ENCODE measurements at places on chromosomes 7 and 10.

- peaks cover 9% of the 10 kb centered on the region for H3K4me1 ChIP-seq
- no peak overlapping the region for H3K27ac ChIP-seq
- no peak overlapping the region for H3K4me3 ChIP-seq
Measured at GRCh38 chr10:104582602-104582951, 58.5 kb upstream of the SORCS3 start.

- no peaks in the 10 kb centered on the region for H3K4me1 ChIP-seq
- H3K27me3 ChIP-seq = no peaks in the 10 kb centered on the region
- H3K4me3 ChIP-seq = no peak overlapping the region
- H3K36me3 ChIP-seq = no peaks in the 10 kb centered on the region
Measured at GRCh38 chr7:46809886-46810285, 772.0 kb downstream of the TNS3 start.

- peaks cover 71% of the 10 kb centered on the region for H3K36me3 ChIP-seq
- peak; percentile 82 for DNase-seq
- peak overlapping the region; percentile 72 for H3K4me3 ChIP-seq
- peaks cover 98% of the 10 kb centered on the region for H3K4me1 ChIP-seq
Measured at GRCh38 chr10:80487791-80488538, 33.9 kb downstream of the TSPAN14 start.

- H3K27me3 ChIP-seq = no peaks in the 10 kb centered on the region
- H3K27ac ChIP-seq = no peak overlapping the region
- no peak overlapping the region for H3K4me3 ChIP-seq
- H3K4me1 ChIP-seq = no peaks in the 10 kb centered on the region
- H3K36me3 ChIP-seq = no peaks in the 10 kb centered on the region
- DNase-seq = no peak
Measured at GRCh38 chr10:82982110-82982608, 1107.2 kb downstream of the NRG3 start.

- peaks cover 3% of the 10 kb centered on the region for H3K36me3 ChIP-seq
- H3K27ac ChIP-seq = peak overlapping the region; percentile 31
- H3K4me3 ChIP-seq = no peak overlapping the region
- no peak for DNase-seq
- no peaks in the 10 kb centered on the region for H3K27me3 ChIP-seq
Measured at GRCh38 chr7:38427279-38427955, 154.0 kb upstream of the TARP start.

DNA sequence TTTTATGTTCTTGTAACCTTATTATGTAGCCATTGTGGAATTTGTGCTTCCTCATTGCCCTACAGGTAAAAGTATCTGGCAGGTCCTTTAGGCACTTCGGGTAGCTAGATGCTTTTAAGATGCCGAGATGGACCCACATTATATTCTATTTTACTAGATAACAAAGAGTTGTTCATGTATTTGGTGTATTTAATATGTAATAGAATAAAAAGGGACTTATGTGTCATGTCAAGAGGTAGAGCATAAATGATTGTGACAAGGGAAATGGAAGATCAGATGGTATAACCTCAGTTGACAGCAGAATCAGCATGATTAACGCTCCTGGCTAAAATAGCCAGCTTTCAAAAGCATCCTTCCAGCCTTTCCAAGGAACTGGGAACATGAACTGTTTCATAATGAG lies 50.6 kb downstream of the NPY start:
- H3K4me1 ChIP-seq = no peaks in the 10 kb centered on the region
- H3K27ac ChIP-seq = no peak overlapping the region
- H3K36me3 ChIP-seq = no peaks in the 10 kb centered on the region
- H3K4me3 ChIP-seq = no peak overlapping the region
- no peak for DNase-seq

DNA sequence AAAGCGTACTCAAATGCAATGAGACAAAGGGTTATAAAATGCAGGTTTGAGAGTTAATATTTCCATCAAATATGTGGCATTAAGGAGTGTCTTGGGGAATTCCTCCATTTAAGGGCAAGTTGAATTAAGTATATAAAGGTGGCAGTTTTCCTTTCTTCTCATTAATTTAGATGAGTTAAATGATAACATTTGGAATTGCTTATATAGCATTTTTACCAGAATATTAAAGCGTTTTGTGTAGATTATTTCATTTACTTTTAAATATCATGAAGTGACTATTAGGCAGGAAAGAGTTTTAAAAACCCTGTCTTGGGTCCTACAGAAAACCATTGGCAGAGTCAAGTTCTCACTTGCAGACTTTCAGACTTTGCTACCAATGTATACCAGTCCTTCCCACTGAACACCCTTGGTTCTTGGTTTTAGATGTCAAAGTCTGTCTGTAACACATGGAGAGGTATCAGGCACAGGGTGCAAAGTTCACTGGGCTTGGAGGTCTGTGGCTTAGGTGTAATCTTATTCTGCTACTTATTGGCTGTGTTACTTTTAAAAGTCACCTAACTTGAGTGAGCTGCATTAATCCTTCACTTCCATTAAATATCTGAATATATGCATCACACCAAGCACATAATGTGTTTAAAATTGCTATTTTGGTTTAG lies 51.0 kb downstream of the ASB4 start:
- no peaks in the 10 kb centered on the region for H3K36me3 ChIP-seq
- H3K4me1 ChIP-seq = no peaks in the 10 kb centered on the region
- H3K4me3 ChIP-seq = no peak overlapping the region
- DNase-seq = no peak

DNA sequence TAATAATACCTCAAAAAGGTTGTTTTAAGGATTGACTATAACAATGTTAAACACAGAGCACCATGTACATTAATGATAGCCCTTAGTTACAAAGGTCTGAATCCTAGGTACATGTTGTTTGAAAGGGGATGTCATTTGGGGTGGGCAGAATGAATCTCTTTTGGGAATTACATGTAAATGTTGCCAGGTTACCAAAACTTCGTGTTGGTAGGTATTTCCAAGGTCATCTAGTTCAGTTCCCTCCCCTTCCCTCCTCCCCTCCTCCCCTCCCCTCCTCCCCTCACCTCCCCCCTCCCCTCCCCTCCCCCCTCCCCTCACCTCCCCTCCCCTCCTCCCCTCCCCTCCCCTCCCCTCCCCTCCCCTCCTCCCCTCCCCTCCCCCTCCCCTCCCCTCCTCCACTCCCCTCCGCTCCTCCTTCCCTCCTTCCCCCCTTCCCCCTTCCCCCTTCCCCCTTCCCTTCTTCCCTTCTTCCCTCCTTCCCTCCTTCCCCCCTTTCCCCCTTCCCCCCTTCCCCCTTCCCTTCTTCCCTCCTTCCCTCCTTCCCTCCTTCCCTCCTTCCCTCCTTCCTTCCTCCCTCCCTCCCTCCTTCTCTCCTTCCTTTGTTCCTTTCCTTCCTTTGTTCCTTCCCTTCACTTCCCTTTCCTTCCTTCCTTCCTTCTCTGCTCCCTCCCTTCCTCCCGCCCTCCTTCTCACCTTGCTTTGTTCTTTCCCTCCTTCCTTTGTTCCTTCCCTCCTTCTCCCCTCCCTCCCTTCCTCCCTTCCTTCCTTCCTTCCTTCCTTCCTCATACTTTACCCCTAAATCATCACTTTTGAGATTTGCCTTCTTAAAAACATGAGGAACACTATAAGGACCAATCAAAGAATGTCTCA lies 8.1 kb downstream of the VTI1A start:
- H3K4me3 ChIP-seq = no peak overlapping the region
- peaks cover 3% of the 10 kb centered on the region for H3K4me1 ChIP-seq
- H3K27me3 ChIP-seq = no peaks in the 10 kb centered on the region
- H3K36me3 ChIP-seq = peaks cover 5% of the 10 kb centered on the region
- DNase-seq = no peak

DNA sequence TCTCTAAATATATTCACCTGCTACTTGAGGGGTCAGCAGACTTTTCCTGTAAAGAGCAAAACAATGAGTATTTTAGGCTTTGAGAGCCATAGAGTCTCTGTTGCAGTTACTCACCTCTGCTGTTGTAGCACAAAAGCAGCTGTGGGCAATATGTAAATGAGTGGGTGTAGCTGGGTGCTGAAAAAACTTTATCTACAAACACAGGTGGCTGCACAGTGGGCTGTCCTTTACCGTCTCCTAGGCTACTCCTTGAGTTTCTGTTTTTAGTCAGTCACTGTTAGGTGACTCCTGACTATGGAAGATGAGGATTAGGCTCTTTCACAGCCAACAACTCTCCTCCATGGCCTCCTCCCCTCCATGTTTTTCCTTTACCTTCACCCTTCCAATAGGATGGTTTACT lies 286.1 kb upstream of the C7orf33 start:
- no peak overlapping the region for H3K27ac ChIP-seq
- H3K4me3 ChIP-seq = no peak overlapping the region
- H3K27me3 ChIP-seq = no peaks in the 10 kb centered on the region
- H3K4me1 ChIP-seq = peaks cover 27% of the 10 kb centered on the region
- DNase-seq = no peak
- H3K36me3 ChIP-seq = no peaks in the 10 kb centered on the region

DNA sequence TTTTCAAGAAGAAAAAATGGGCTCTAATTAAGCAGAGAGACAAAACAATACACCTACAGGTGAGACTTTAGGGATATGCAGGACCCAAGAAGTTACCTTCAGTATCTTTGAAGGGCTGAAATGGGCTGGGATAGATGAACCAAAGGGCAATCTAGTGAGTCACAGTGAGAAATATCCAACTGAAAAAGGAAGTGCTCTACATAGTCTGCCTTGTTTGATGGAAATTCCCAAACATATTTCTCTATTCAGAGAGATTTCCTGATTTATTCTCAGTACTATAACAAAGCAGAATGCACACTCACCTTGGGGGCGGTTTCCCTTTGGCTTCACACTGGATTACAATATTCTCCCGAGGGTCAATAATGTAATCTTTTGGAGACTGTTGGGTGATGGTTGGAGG lies 104.1 kb upstream of the LAMB4 start:
- H3K36me3 ChIP-seq = no peaks in the 10 kb centered on the region
- H3K4me1 ChIP-seq = no peaks in the 10 kb centered on the region
- no peak overlapping the region for H3K4me3 ChIP-seq
- DNase-seq = no peak
- H3K27ac ChIP-seq = no peak overlapping the region

GRCh38 chr10:60377955-60378354 lies 11.7 kb downstream of the ANK3 start:
- H3K27me3 ChIP-seq = no peaks in the 10 kb centered on the region
- H3K36me3 ChIP-seq = no peaks in the 10 kb centered on the region
- H3K4me3 ChIP-seq = no peak overlapping the region
- H3K4me1 ChIP-seq = no peaks in the 10 kb centered on the region

DNA sequence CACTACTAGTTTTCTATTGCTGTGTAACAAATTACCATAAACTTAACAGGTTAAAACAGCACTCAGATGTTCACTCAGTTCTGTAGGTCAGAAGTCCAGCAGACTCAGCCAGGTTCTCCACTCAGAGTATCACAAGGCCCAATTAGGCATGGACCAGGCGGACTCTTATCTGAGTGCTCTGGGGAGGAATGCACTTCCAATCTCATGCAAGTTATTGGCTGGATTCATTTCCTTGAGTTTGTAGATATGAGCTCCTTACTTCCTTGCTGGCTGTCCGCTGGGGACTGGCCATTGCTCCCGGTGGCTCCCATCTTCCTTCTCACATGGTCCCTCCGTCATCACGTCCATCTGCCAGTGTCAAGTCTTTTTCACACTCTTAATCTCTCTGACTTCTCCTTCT lies 137.0 kb upstream of the PRR15 start:
- no peak overlapping the region for H3K4me3 ChIP-seq
- no peaks in the 10 kb centered on the region for H3K4me1 ChIP-seq
- peaks cover 5% of the 10 kb centered on the region for H3K27me3 ChIP-seq
- no peak for DNase-seq

DNA sequence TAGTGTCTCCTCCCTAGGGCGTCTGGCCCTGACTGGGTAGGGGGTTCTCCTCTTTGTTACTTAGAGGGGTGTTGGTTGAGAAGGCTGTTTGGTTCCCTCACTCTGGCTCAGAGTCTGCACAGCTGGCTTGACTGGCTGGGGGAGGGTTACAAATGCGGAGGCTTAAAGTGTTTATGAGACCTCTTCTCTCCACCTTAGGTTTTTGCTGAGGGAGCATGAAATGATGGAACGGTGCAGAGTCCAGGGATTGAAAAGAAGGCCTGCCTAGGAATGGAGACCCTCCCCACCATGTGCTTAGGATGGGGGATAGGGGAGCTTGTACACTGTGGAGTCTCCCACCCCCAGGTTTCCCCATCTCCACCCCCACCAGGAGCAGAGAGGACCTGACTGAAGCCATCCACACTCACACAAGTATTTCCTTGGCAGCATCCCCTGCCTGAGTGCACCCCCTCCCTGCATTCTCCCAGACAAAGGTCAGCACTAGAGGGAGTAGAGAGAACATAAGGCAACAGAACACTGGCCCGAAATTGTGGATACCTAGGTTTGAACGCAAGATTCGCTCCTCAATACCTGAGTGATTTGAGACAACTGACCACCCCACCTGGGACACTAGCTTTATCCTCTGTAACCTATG lies 1.7 kb upstream of the LDB1 start:
- no peak for DNase-seq
- no peaks in the 10 kb centered on the region for H3K27me3 ChIP-seq
- peak overlapping the region; percentile 80 for H3K4me3 ChIP-seq

- H3K27ac ChIP-seq = peak within 1 kb of the TSS; percentile 58
- DNase-seq = peak; percentile 91
- H3K4me1 ChIP-seq = peaks cover 3% of the 10 kb centered on the region
Measured at GRCh38 chr10:133336577-133337369, at the start of gene CALY. TSS of gene CALY (minus strand) at chr10:133336896. CDS start at chr10:133328989, 7,907 bp downstream.
